ENCODE measurements at places on chromosomes 3 and 15. TPM values are rescaled to one million over a fixed set of nuclear protein-coding genes. Genes with fewer than 3 reads are reported as not detected.

- H3K4me3 ChIP-seq: no peak overlapping the region
- H3K27ac ChIP-seq: no peak overlapping the region
- H3K4me1 ChIP-seq: peaks cover 13% of the 10 kb centered on the region
- peaks cover 16% of the 10 kb centered on the region for H3K36me3 ChIP-seq
Measured at GRCh38 chr15:28931828-28932227, 46.1 kb downstream of the APBA2 start.

DNA sequence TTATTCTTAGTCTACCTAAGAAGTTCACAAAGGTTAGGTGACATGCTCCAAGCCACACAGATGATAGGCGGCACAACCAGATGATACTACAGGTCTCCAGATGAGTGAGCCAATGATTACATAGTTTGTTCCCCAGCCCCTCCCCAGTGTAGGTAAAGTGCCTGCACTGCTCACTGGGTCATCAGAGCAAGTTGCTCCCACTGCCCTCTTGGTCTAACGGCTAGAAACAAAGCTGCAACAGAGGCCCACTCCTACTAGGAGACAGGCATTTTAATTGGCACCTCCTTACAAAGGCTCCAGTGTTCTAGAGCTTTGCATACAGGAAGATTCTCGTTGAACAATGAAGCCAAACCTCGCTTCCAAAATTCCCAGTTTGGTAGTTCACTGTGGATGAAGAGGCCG is 47.3 kb downstream of the TMEM44 start:
- peaks cover 21% of the 10 kb centered on the region for H3K4me1 ChIP-seq
- peaks cover 5% of the 10 kb centered on the region for H3K36me3 ChIP-seq
- H3K27me3 ChIP-seq: no peaks in the 10 kb centered on the region
- peak overlapping the region; percentile 19 for H3K27ac ChIP-seq

DNA sequence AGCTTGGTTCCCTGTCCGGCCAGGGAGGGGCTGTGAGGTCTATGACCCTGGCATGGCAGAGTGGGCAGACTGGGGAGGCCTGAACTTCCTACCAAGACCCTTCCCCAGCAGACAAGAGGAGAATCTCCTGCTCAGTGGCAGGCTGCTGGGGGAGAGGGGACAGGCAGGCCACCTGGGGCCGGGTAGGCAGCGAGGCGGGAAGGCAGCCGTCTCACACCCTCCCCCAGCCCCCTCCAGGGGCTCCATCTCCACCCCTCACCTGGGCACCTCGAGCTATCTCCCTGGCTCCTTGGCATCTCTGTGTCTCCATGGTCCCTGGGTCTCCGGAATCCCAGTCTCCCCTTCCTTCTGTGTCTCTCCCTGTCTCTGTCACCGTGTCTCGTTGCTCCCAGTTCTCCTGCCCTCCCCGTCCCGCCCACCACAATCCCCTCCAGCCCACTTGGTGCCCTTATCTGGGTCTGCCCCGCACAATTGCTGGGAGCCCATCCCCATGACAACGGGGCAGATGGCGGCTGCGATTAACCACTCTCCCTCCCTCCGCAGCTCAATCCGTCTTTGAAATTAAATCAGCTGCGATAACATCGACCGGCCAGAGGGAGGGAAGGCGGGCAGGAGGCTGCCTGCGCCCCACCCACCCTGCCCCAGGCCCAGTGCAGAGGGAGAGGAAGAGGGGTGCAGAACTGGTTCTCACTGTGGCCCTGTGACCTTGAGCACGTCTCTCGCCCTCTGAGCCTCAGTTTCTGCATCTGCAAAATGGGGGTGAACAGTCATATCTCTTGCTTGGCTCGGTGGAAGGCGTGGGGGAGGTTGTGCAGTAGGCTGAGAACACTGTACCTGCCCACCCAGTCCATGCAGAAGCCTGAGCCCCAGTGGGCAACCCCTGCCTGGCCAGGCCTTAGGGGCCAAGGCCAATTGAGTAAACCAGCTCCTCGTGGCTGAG is 9.6 kb downstream of the DNAJB8 start:
- peaks cover 4% of the 10 kb centered on the region for H3K4me1 ChIP-seq
- no peak overlapping the region for H3K4me3 ChIP-seq
- no peak overlapping the region for H3K27ac ChIP-seq
- DNase-seq: no peak
- H3K27me3 ChIP-seq: peaks cover 28% of the 10 kb centered on the region
- no peaks in the 10 kb centered on the region for H3K36me3 ChIP-seq

- no peak for DNase-seq
- H3K27ac ChIP-seq: no peak overlapping the region
- H3K4me3 ChIP-seq: no peak overlapping the region
- H3K27me3 ChIP-seq: no peaks in the 10 kb centered on the region
Measured at GRCh38 chr3:52904000-52904399, 6.7 kb upstream of the STIMATE start.

GRCh38 chr3:172527306-172527705 is 4.1 kb upstream of the TNFSF10 start:
- no peaks in the 10 kb centered on the region for H3K27me3 ChIP-seq
- no peak for DNase-seq
- H3K4me1 ChIP-seq: peaks cover 12% of the 10 kb centered on the region
- H3K4me3 ChIP-seq: no peak overlapping the region
- H3K36me3 ChIP-seq: no peaks in the 10 kb centered on the region

DNA sequence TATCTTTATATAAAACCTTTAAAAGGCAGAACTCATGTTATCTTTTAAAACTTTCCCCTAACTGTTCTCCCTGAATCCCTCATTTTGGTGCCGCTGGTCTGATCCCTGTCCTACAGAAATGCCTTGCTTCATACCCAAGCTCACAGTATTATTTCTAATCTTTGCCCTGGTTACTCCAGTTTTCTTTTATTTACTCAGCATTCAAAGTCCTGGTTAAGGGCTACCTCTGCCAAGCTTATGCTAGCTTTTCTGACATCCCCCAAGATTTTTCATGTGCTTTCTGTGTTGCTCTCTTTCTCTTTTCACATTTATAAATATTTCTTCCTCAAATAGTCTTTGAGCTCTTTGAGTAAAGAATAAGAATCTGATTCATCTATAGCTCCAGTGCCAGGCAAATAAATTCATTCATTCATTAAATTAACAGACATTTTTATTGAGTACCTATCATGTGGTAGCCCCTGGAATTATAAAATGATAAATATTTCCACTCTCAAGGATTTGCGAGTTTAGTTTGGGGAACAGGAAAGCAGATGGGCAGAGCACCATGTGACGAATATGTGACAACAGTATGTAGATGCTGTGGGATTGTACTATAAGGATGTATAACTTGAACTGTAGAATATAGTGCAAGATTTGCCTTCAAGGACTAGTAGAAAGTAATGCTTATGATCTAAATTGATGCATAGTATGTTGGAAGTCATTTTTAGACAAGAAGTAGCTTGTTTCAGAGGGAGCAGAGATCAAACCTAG is 247.5 kb downstream of the LPP start:
- no peak for DNase-seq
- H3K27ac ChIP-seq: no peak overlapping the region
- peaks cover 20% of the 10 kb centered on the region for H3K36me3 ChIP-seq
- no peak overlapping the region for H3K4me3 ChIP-seq

- H3K4me1 ChIP-seq: peaks cover 15% of the 10 kb centered on the region
- peaks cover 43% of the 10 kb centered on the region for H3K27me3 ChIP-seq
- no peak overlapping the region for H3K27ac ChIP-seq
- peak; percentile 64 for DNase-seq
- H3K36me3 ChIP-seq: no peaks in the 10 kb centered on the region
Measured at GRCh38 chr3:127170814-127171213, 22.1 kb upstream of the PRR23E start.

DNA sequence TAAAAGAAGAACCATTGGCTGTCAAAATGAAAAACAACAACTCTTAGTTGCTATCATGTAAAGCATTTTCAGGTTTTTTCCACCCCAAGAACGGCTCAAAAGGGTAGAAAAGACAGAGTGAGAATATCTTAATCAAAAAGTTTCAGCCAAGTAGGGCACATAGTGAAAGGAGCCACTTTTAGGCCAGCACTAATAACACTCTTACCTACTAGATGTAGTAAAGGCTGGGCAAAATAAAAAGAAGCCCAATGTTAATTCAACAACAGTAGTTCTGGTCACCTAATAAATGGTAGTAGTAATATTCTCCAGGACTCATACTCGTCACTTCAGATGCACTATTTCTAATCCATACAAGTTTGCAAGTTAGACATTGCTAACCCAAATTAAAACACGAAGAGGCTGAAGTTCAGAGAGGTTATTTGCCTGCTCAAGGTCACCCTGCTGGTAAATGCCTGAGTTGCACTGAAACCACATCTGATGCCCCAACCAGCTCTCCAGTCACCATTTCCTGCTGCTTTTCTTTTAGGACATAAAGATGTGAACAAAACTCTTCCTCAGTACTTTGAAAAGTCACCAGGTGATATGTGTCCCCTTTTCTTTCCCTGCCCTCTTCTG is 7.5 kb downstream of the GOLIM4 start:
- H3K4me1 ChIP-seq: peaks cover 52% of the 10 kb centered on the region
- no peak overlapping the region for H3K27ac ChIP-seq
- H3K36me3 ChIP-seq: peaks cover 17% of the 10 kb centered on the region

- no peak overlapping the region for H3K27ac ChIP-seq
- peaks cover 10% of the 10 kb centered on the region for H3K4me1 ChIP-seq
- H3K36me3 ChIP-seq: no peaks in the 10 kb centered on the region
- peaks cover 3% of the 10 kb centered on the region for H3K27me3 ChIP-seq
- no peak overlapping the region for H3K4me3 ChIP-seq
Measured at GRCh38 chr15:68770216-68770615, 50.5 kb downstream of the ANP32A start.

DNA sequence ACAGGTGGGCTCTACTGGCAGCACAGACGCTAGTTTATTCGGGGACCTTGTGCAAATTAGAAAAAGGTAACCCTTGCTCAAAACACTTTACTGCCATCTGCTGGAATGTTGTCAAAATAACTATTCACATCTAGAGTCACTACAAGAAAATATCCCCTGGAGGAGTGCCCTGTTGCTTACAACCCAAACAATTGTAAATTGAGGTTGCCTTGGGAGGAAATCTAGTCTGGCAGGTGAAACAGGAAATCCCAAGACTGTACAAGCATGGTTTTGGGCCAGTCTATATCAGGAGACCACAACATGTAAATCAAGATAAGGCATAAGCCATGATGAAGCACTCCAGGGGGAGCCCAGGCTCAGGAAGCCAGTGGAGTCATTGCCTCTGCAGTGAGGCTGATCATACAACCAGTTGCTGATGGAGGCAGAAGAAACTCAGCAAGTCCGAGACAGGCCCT is 136.8 kb upstream of the ACP3 start:
- H3K27ac ChIP-seq: no peak overlapping the region
- peaks cover 44% of the 10 kb centered on the region for H3K27me3 ChIP-seq
- H3K36me3 ChIP-seq: no peaks in the 10 kb centered on the region
- H3K4me1 ChIP-seq: peaks cover 6% of the 10 kb centered on the region
- no peak overlapping the region for H3K4me3 ChIP-seq

DNA sequence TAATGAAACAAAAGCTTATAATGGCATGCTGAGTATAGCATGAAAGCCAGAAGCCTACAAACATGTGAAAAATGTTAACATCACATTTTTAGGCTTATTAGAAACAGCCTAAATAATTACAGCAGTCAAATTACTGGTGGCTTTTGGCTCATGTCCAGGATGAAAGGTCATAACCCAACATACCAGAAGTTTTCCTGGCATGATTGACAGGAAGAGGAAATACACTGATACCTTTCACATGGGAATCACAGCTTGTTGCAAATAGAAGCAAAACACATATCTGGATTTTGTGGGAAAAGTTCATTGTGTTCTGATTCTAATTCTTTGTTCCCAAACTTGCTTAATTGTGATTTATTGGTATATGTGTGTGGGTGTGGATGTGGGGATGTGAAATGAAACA is 393.5 kb upstream of the ARRDC4 start:
- no peaks in the 10 kb centered on the region for H3K36me3 ChIP-seq
- H3K4me1 ChIP-seq: peaks cover 5% of the 10 kb centered on the region
- H3K27ac ChIP-seq: no peak overlapping the region
- no peak overlapping the region for H3K4me3 ChIP-seq
- no peak for DNase-seq

GRCh38 chr15:80251428-80252120 is 439 bp downstream of the CTXND1 start:
- H3K36me3 ChIP-seq: no peaks in the 10 kb centered on the region
- no peak for DNase-seq
- peaks cover 91% of the 10 kb centered on the region for H3K27me3 ChIP-seq
- no peak overlapping the region for H3K27ac ChIP-seq
- H3K4me1 ChIP-seq: peaks cover 20% of the 10 kb centered on the region
- H3K4me3 ChIP-seq: peak overlapping the region; percentile 85

DNA sequence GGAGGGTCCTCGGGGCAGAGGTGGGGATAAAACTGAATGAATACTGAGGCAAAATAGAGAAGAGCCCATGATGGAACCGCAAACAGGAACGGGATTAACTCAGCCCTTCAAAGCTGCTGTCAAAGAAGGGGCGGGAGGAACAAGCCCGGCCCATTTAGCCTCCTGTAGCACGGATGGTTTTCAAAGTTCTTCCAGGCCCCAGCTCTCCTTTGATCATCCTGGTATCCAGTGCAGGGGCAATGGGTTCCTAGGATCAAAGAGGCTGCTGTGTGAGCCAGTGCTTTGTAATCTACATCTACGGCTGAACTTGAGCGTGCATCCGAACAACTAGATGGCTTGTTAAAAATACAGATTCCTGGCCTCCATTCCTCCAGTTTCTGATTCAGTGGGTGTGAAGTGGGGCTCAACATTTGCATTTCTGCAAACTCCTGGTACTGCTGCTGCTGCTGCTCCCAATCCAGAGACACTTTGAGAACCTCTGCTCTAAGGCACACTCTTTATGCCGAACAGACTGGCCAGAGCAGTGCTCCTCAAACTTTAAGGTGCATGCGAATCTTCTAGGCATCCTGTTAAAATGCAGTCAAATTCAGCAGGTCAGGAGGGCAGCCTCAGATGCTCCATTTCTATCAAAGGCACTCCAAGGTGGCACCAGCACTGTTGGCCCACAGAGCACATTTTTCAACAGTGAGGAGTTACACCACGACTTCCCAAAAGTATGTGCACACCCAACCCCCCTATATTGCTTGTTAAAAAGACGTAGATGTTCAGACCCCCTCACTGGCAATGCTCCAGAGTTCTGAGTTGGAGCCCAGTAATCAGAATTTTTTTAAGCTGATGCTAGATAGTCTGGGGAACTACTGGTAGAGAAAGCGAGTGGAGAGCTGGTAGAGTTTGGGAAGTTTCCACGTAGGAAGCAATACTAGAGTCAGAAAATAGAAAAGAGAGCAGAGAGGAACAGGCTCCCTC is 5.6 kb downstream of the GALNT15 start:
- no peaks in the 10 kb centered on the region for H3K36me3 ChIP-seq
- no peak overlapping the region for H3K27ac ChIP-seq
- peaks cover 25% of the 10 kb centered on the region for H3K27me3 ChIP-seq
- H3K4me3 ChIP-seq: no peak overlapping the region

GRCh38 chr15:52261026-52261425 is 34.6 kb downstream of the MYO5C start:
- H3K36me3 ChIP-seq: peaks cover 17% of the 10 kb centered on the region
- peaks cover 47% of the 10 kb centered on the region for H3K4me1 ChIP-seq
- H3K27ac ChIP-seq: peak overlapping the region; percentile 55
- H3K27me3 ChIP-seq: no peaks in the 10 kb centered on the region
- no peak overlapping the region for H3K4me3 ChIP-seq

Gene TEX9
- total RNA-seq: 19.7 TPM

Gene PAK6
- 7.8 TPM for total RNA-seq

Gene AP4E1
- total RNA-seq: 10.1 TPM

Gene UNC13C
- 1.3 TPM for total RNA-seq

Gene DZIP3
- 22.9 TPM for total RNA-seq

Gene TMIE
- 0.62 TPM for total RNA-seq

Gene SCAMP5
- 38.1 TPM for total RNA-seq

Gene SGO1
- 18.8 TPM for total RNA-seq

Gene ATP2B2
- total RNA-seq: 0.76 TPM

Gene FEZF2
- not detected for total RNA-seq

Gene TTLL13
- total RNA-seq: 0.58 TPM

Gene MESP2
- total RNA-seq: not detected

Gene EIF1B
- 81.8 TPM for total RNA-seq

Data from type B pancreatic cell (in vitro differentiated cells).